Dermis blood vessel endothelial cell (primary cell): ENCODE measurements at places on chromosomes 11 and 22. TPM values are rescaled to one million over a fixed set of nuclear protein-coding genes. Genes with fewer than 3 reads are reported as not detected.

PTGDR2 gene
- 0.05 TPM in 1 of 2 replicates, not detected in the other for total RNA-seq

GLB1L3 gene
- not detected in 2 replicates for total RNA-seq

RIBC2 gene
- total RNA-seq: 0.34 and 1.3 TPM in 2 replicates

TBX1 gene
- total RNA-seq: 69.6 and 73.2 TPM in 2 replicates

SNX15 gene
- 13.1 and 16.5 TPM in 2 replicates for total RNA-seq

CDPF1 gene
- total RNA-seq: 10.6 and 12.4 TPM in 2 replicates

C22orf23 gene
- total RNA-seq: 0.05 TPM in 1 of 2 replicates, not detected in the other

CAPN5 gene
- total RNA-seq: 5.6 and 8.5 TPM in 2 replicates

PLEKHA7 gene
- 4.3 and 6.4 TPM in 2 replicates for total RNA-seq

MEI1 gene
- 0.51 and 2.0 TPM in 2 replicates for total RNA-seq

HSPA8 gene
- total RNA-seq: 1,519 and 1,672 TPM in 2 replicates

RFPL3 gene
- not detected in 2 replicates for total RNA-seq
